CD4-positive, alpha-beta memory T cell (primary cell): ENCODE measurements at places on chromosomes 2 and 18. TPM values are rescaled to one million over a fixed set of nuclear protein-coding genes. Genes with fewer than 3 reads are reported as not detected.

SYT4 gene
- total RNA-seq, result not detected

LTBP1 gene
- not detected for total RNA-seq

MTCL1 gene
- total RNA-seq, result 0.29 TPM

CYRIA gene
- total RNA-seq, result 0.32 TPM

ZNF892 gene
- total RNA-seq, result 4.7 TPM

PJVK gene
- total RNA-seq, result 4.1 TPM

FOXD4L1 gene
- 0.42 TPM for total RNA-seq

ACTR1B gene
- 96.1 TPM for total RNA-seq

CAPN10 gene
- total RNA-seq, result 80.6 TPM
